GM12892 (cell line): ENCODE measurements at places on chromosomes 3 and 15.

- DNase-seq, result no peak
These were observed 254.2 kb downstream of the ZBTB20 start for GRCh38 chr3:114892880-114893279.

DNA sequence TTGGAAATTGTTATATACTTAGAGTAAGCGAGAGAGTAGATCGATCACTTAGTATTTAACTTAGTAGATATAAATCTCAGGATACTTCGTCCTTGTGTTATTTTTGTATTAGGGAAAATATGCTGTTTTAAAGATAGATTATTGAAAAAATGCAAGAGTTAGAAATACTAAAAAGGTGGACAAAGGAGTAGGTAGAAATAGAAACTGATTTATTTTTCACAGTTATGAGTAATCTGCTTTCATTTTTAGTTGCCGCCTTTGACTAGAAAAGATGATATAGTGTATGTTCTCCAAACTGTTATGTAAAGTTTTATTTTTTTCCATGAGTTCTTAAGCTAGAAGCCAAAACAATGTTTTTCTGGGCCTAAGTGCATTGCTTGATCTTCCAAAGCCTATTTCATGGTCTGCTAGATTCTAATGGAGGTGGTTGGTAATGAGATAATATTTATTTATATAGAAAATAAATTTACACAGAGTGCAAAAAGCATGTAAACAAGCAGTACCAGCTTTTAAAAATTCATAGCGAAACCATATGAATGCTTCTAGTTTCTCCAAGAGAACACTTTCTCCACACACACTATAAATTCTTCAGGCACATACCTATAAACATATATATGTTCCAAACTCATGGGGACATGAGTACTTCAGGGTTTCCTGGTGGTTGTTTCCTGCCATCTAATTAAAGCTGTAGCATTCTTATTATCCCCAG, 61.1 kb downstream of the DIPK2A start:
- no peak for DNase-seq

GRCh38 chr3:49470714-49471420, 800 bp downstream of the DAG1 start:
- DNase-seq, result no peak

- DNase-seq, result no peak
These were observed 173.7 kb downstream of the PDE8A start for GRCh38 chr15:85155360-85155759.

- DNase-seq, result no peak
These were observed 128.9 kb downstream of the AQP9 start for GRCh38 chr15:58267051-58267450.

GRCh38 chr3:12405432-12406272, 78.6 kb upstream of the TSEN2 start:
- no peak for DNase-seq

GRCh38 chr3:172625404-172625803, 85.5 kb downstream of the NCEH1 start:
- no peak for DNase-seq

GRCh38 chr3:161332792-161333191, 38.5 kb downstream of the SPTSSB start:
- DNase-seq, result no peak

DNA sequence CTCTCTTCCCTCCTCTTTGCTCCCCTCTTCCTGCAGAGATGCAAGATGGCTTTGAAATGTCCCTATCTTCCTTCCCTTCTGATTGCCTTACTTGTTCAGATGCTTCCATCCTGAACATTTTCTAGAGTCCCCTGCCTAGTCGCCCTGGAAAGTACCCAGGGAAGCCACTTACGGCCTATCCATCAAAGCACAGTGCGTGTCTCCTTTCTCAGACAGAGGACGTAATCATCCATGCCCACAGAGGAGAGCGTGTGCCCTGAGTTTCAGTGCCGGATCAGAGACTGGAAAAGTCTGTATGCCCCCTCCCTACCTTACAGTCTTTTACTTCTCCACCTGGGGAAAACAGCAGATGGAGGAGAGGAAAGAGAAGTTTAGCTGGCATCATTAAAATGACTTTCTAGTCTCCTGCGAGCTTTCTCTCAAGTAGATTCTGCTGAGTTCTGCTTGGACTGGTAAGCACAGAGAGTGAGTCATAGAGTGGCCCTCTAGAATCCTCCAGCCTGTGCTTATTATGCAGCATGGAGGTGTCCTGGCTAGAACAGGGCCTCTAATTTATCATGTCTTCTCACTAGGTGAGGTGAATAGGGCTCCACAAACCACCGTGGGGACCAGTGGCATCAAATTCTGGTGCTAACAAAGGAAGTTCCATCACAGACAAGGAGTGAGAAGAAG, 114.6 kb downstream of the SLCO3A1 start:
- DNase-seq, result no peak

DNA sequence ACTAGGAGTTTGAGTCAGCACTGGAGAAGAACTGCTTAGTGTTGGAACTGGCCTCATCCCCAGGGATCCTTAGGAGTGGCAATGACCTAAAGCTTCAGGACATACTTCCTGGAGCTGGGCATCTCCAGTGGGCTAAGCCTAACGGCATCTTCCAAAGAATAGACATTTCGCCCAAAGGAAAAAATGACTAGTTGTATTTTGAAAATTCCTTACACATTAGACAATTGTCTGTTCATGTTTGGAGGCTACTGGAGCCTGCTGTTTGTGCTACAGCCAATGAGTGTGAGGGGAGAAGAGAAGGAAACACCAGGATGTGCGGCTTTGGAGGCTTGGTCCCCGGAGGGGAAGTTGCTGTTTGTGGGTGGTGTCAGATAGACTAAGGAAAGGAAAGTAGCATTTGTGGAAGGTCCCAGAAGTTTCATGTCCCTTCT, 77.6 kb downstream of the POLR2M start:
- DNase-seq, result no peak

GRCh38 chr15:72365844-72366243, 10.0 kb downstream of the HEXA start:
- peak; percentile 34 for DNase-seq

DNA sequence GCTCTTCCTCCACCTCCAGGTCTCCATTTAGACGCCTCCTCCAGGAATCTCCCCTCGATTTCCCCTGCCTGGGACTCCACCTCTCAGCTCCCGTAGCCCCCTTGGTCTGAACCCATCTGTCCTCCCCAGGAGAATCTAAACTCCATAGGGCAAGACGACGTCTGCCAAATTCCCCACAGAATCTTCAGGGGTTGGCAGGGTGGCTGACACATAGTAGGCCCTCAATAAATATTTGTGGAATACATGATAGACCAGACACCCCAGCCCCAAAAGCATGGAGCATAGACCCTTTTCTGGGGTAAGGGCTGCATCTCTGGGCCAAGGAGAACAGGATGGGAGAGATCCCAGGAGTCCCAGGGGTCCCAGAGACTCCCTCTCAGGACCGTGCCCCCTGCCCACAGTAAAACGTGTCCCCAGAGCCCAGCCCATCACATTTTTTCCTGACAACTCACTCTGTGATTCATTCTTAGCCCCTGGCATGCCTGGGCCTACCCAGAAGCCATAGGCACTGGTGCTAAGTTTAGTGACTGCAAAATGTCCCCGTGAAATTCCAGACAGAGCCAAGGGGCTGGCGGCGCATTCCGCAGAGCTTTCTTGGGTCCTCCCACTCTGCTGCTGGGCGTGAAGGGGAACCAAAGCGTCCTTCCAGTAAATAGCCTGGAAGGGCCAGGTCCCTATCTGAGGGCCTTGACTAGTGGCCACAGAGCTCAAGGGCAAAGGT, 78.0 kb upstream of the SLC6A6 start:
- no peak for DNase-seq

DNA sequence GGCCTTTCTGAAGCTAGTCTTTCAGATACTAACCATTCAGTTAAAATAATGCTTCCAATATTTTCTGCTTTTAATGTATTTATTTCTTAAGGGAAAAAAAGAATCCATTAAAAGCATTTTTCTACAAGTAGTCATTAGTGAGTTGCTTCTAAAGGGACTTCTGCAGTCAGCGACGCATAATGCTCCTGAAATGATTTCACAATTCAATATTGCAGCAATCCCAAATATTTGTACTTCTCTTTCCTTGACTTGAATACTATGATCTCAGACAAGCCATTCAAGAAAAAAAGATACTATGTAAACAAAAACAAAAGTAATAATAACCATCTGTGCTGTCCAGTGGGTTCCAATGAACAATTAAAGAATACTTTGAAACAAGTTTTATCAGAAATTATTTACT, 681.0 kb downstream of the DIPK2A start:
- no peak for DNase-seq

DNA sequence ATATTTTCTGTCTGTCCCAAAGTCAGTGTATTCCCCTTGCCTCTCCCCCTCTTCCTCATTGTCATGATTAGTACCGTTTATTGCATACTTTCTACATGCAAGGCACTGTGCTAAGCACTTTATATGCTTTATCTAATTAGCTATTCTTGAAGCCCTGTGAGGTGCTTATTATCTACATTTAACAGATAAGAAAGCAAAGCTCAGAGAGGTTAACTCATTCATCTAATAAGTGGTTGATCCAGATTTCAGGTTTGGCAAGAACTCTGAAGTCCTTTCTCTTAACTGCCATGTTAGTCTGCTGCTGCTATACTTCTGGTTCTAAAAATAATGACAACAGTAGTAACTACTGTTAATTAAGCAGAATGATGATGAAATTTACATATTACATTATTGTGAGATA, 13.5 kb downstream of the IQGAP1 start:
- DNase-seq, result no peak

DNA sequence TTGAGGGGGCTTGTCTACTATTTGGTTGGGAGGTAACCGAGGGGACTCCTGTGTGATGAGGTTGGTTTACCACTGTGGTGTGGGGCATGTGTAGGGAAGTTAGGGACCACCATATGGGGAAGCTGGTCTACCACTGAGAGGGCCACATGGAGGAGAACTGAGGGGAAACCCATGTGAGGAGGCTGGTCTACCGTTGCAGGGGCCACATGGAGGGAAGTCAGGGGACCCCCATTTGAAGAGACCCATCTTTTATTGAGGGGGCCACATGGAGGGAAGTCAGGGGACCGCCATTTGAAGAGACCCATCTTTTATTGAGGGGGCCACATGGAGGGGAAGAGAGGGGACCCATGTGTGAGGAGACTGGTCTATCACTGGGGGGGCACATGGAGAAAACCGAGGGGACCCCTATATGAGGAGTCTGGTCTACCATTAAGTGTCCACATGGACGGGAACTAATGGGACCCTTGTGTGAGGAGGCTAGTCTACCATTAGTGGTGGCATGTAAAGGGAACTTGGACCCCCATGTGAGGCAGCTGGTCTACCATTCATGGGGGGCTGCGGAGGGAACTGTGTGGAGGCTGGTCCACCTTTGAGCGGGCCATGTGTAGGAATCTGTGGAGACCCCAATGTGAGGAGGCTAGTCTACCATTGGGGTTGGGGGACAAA, 165.5 kb downstream of the FBLN2 start:
- DNase-seq, result no peak

DNA sequence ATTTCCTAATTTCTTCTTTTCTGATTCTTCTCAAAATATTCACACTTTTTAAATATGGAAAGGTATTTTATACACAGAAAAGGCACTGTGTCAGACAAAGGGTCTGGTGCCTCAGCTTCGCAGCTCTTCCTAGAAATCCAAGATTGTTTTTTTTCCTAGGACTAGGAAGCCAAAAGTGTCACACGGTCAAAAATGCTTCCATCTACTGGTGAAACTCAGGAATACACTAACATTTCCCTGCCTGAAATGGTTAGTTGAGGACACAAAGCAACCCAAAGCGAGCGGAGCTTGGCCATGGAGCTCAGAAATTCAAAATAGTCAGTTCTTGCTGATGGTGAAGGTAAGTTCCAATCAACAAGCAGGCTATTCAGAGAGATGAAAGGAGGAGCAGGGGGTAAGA, 426.5 kb upstream of the RASGRP1 start:
- no peak for DNase-seq

DNA sequence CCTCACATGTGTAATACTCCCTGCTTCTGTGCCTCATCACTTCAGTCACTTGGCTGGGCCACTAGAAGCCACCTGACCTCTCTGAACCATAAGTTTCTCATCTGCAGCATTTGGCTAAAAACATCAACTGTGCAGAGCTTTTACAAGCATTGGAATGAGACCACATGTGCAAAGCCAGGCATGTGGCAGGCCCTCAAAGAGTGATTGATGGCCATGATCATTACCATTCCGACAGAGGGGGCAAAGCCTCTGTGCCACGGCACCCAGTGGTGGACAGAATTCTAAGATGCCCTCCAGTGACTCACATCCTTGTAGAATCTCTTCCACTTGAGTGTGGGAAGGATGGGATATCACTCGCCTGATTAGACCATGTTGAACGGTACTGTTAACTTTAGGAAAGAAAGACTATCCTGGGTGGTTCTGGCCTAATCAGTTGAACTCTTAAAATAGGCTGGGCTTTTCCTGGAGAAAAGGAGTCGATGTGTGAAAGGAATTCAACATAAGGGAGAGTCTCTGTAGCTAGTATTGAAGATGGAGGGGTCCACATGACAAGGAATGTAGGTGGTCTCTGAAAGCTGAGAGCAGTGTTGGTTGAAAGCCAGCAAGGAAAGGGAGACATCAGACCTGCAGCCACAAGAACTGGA, 13.5 kb downstream of the CDCP1 start:
- no peak for DNase-seq

DNA sequence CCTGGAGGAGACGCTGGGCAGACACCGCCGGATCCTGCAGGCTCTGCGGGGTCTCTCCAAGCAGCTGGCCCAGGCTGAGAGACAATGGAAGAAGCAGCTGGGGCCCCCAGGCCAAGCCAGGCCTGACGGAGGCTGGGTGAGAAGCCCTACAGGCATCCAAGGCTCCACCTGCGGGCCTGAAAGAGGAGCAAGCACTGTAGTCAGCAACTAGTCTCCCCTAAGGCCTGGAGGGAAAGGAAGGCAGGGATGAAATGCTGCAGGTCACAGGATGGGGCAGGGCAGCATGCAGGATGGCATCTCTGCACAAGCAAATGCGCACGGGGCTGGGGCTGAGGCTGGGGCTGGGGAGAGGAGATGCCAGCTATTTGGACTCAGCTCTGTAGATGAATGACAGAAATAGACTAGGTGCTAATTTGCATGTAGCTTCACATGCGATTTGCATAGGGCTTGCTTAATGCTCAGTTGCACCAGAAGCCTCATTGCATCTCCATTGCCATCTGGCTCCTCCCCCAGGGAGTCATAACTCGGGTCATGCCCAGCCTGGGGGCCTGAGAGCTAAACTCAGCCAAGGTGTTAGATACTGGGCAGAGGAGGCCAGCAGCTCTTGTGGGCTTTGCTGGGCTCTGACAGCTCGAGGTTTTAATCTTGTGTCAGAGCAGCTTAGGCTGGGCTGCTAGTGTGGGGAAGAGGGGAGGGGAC, 5.2 kb upstream of the CPLX3 start:
- DNase-seq, result peak; percentile 68

DNA sequence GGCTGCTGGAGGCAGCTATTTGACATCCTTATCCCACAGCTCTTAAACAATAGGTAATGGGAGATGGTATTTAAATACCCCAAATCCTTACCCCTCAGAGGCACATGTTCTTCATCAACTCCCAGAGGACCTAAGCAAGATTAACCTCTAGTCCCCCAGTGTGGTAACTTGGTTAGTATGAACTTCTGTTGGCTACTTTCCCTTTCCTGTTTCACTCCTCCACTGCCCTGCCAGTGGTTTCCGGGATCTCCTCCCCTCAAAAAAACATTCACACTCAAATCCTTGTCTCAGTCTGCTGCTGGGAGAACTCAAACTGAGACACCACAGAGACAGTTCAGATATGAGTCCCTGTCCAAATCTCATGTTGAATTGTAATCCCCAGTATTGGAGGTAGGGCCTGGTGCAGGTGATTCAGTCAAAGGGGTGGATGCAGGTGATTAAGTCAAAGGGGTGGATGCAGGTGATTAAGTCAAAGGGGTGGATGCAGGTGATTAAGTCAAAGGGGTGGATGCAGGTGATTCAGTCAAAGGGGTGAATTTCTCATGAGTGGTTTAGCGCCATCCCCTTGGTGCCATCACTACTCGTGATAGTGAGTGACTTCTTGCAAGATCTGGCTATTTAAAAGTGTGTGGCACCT, 335.0 kb upstream of the CTNNB1 start:
- DNase-seq, result no peak
